Cardiac fibroblast (primary cell): ENCODE measurements at places on chromosomes 6 and 20.
A peak's percentile ranks its signal among the peaks of the same experiment; 100 is the strongest.

DNA sequence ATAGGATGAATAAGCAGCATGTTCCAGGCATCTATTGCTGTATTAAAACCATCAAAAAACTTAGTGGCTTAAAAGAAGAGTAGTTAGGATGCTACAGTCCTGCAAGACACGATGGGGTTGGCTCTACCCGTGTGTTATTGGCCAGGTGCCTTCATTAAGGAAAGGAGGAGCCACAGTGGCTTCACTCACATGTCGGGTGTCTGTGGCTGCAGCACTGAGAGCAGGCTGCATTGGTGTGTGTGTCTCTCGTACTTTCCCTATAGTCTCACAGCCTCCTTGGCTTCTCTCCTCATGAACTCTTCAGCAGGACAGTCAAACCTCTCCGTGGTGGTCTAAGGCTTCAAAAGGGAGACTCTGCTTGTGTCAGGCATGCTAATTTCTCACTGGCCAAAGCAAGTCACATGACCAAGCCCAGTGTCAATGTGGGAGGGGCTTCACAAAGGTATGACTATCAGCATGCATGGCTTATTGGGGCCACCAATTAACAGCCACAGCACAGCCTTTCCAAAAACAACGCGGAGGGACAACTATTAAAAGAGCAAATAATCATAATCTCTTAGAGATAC is 402.8 kb downstream of the KIF16B start:
- no peak for DNase-seq

- peak; percentile 74 for DNase-seq
Observed at GRCh38 chr20:34907616-34908469, 31.4 kb downstream of the ACSS2 start.

- DNase-seq = peak; percentile 66
Observed at GRCh38 chr20:34473262-34473883, 42.8 kb upstream of the DYNLRB1 start.

- no peak for DNase-seq
Observed at GRCh38 chr20:46356195-46357029, 48.1 kb upstream of the CDH22 start.

- no peak for DNase-seq
Observed at GRCh38 chr20:44247131-44247571, at the start of gene GDAP1L1. Gene GDAP1L1, plus strand, starts transcription at chr20:44247308. Its CDS starts 27 bp downstream, at chr20:44247335.

DNA sequence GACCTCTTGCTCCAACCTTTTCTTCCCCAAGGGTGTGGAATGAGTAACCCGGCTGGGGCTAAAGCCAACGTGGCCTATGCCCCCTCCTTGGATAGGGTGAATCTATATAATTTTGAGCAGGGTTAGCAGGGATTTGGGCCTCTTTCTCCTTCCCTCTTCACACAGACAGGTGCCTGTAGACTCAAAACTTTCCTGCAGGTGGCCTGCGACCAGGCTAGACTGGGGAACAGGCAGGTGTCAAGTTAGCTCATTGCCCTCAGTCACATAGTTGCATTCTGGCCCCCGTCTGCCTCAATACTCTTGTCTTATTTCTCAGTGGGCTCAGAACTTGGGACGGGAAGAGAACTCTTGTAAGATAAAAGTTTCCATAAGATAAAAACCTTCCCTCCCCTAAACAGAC is 243.0 kb downstream of the ATXN1 start:
- no peak for DNase-seq

GRCh38 chr20:284172-284571 is 6.4 kb downstream of the C20orf96 start:
- no peak for DNase-seq

DNA sequence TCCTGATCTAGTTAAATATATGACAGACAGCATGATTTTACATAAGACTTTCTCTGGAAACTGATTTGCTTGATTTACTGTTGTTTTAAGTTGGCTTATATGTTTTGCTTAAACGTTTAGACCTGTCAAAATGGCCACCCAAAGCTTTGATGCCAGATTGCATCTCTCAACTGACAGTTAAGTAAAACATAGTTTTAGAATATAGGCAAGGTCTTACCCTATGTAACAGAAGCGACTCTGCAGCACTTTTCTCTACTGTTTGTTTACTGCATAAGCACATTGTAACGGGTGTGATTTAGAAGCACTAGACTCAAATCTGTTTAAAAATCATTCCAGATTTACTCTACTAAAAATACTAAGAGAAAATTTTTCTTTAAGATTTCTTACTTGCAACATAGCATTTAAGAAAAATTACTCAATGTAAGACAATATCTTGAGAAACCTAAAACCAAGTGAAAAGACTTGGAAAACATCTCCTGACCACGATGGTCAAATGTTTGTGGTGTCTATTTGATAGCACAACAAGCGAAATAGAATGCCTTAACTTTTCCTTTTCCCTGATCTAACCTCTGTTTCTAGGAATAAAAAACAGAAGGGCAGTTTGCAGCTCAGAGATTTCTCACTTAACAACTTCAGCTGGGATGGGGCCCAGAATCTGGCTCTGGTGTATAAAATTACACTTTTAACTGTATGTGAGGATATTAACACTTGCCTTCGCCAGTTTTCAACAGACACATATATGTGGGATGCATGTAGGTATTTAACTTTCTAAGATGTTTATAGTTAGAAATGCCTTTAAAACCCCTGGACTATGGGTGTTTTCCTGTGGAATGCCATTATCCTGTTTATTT is 47.4 kb downstream of the AIG1 start:
- DNase-seq = no peak

- DNase-seq = peak; percentile 84
Observed at GRCh38 chr6:158654960-158655489, 5.2 kb downstream of the SYTL3 start.

- DNase-seq = peak; percentile 68
Observed at GRCh38 chr6:34235307-34236130, 1.2 kb upstream of the HMGA1 start.

DNA sequence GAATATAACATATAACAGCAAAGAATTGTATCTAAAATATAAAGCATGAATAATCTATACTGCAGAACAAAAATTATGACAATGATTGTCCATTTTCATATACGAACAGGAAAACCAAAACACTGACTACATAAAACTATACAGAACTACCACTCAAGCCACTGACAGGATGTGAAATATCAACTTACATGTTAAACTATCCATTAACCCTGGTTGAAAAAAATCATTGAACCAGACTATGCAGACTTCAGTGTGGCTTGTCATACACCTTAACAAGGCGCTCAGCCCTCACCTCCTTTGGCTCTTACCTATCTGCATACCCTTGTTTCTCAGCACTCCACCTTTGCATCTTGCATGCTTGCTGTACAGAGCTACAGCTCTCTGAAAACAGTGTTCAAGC is 34.9 kb downstream of the ASCC3 start:
- DNase-seq = no peak

GRCh38 chr20:440636-441035 is 21.7 kb downstream of the TBC1D20 start:
- peak; percentile 26 for DNase-seq

GRCh38 chr6:146410851-146411595 is 132.6 kb upstream of the RAB32 start:
- DNase-seq = no peak

DNA sequence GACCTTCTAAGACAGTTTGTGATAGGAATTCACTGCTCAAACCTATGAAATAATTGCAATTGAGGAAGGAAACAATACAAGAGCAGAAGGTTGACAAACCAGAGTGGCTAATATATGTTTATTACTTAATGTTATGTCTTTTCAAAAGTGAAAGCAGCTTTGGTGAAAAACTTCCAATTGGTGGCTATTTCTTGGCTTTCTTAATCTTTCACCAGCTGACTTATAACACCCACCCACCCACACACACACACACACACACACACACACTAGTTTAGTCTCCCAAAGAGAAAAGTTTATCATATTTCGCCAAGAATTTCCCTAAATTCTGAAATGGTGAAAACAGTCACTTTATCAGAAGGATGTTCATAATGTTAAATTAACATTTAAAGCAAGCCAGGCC is 583.5 kb downstream of the EYS start:
- peak; percentile 67 for DNase-seq

DNA sequence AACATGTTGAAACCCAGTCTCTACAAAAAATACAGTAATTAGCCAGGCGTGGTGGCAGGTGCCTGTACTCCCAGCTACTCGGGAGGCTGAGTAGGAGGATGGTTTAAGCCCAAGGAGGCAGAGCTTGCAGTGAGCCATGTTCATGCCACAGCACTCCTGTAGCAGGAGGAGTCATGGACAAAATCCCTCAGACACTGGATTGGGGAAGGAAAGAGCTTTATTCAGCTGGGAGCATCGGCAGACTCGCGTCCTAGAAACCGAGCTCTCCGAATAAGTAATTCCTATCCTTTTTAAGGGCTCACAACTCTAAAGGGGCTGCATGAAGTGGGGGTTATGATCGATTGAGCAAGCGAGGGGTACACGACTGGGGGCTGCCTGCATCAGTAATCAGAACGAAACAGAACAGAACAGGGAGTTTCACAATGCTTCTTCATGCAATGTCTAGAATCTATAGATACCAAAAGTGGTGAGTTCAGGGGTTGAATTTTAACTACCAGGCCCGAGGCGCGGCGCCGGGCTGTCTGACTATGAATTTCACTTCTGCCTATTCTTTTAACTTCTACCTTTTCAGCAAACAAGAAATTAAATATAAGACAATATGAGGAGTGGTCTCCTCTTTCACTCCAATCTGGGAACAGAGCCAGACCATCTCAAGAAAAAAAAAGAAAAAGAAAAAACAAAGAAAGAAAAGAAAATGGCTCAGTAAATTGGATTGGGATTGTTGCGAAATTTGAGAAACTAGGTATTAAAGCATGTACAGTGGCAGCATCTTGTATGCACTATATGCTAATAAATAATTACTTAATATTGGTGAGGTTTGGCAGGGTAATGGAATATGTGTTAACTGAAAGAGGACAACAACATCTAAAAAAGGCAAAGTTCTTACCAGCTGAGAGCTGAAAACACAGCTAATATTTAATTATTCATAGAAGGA is 23.6 kb downstream of the HMGN4 start:
- no peak for DNase-seq
